Regular cardiac myocyte (primary cell): ENCODE measurements at places on chromosomes 12 and 14. TPM values are rescaled to one million over a fixed set of nuclear protein-coding genes. Genes with fewer than 3 reads are reported as not detected.

DICER1 gene
- total RNA-seq: 24.0 and 28.6 TPM in 2 replicates

AVPR1A gene
- total RNA-seq: 0.38 and 0.56 TPM in 2 replicates

CMA1 gene
- not detected in 2 replicates for total RNA-seq

LPAR5 gene
- not detected in 2 replicates for total RNA-seq

SDR9C7 gene
- not detected in 2 replicates for total RNA-seq
